ENCODE measurements at places on chromosomes 12 and 14.

GRCh38 chr12:48390026-48390425 is 39.3 kb upstream of the ZNF641 start:
- DNase-seq: no peak

DNA sequence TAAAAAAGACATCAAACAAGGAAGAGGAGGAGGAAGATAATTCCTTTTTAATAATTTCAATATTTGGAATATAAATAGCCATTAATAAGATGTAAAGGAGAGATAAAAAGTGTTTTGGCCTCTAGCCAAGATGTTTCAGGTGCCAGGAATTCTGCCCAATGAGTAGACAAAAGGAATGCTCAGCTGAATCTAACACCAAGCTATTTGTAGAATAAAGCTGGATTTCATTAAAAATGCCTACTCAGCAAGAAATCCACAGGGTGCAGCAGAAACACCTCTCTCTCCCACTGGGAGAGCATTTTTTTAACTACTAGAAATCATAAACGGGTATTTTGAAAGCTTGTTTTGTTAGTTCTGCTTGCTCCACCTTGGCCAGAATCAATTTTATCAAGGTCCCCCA is 4.1 kb upstream of the STAB2 start:
- no peak for DNase-seq

DNA sequence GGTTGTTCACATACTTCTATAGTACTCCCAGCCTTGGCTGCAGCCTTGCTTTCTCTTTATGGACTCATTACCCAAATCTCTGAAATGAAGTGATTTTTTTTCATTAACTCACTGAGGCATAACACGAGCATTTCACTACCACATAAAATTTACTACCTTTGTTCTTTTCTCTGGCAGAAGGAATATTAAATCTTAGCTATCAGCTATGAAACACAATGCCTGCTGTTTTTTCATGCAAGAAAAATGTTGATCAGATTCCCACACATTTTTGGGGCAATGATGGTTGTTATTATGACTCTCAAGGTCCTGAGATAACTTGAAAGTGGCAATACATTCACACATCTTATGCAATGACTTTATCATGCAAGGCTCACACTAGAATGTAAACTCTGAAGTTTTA is 225.3 kb upstream of the ATP2B1 start:
- no peak for DNase-seq

DNA sequence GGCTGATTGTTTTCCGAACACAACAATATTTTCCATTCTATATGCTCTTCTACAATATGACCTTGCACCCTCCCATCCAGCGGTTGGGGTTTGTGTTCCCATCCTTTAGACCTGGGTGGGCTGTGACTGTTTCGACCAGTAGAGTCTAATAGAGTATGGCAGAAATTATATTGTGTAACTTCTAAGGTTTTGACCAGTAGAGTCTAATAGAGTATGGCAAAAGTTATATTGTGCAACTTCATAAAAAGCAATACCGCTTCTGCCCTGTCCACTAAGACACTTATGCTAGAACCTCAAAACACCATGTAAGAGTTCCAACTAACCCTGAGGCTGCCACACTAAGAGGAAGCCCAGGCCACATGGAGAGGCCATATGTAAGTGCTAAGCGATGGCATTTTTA is 719.7 kb upstream of the TBX3 start:
- no peak for DNase-seq

DNA sequence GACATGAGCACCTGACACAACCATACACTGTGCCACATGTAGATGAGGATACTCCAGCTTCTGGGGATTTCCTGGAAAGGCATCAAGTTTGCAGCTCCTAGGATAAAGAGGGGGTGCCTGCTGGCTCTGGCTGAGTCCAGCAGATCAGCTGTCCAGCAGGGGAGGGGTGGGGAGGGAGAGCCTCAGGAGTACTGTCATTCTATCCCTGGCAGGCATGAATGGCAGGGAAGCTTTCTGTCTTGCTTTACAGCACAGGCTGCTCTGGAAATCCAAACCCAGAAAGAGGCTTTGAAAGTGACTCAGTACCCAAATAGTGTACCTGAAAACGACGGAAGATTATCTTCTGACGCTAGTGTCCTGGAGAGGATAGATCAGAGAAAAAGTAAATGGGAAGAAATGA is 32.2 kb downstream of the SLC8A3 start:
- no peak for DNase-seq

GRCh38 chr12:94806617-94807016 is 156.3 kb upstream of the TMCC3 start:
- DNase-seq: no peak

GRCh38 chr12:14681625-14682024 is 14.8 kb downstream of the GUCY2C start:
- no peak for DNase-seq

DNA sequence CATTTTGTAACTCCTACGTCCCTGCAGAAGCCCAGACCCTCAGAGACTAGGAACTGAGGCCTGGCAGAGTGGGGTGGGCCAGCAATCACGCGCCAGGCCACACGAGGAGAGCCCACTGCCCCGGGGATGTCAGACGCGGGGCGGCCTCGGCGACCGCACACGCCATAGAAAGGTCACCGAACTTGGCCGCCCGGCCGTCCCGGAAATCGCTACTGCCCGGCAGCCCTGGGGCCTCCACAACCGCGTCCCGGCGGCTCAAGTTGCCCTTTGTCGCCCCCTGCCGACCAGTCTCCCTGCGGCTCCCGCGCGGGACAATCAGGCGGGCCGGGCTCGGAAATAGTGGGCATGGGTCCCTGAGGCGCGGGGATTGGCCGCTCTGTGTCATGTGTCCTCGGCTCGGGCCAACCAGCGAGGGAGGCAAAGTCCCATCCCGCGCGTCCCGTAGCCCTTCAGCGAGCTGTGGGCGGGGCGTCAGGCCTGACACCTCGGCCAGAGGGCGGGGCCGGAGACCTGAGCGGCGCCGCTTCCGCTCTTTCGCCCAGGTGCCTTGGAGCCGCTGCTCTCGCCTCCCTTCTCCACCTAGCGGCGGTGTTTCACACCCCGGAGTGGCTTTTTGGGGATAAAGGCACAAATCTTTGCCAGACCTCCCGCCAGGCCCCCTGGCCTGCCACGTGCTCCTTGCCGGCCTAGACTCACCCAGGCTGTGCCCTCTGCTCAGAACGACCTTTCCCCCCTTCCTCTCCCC is 33.4 kb upstream of the DEGS2 start:
- DNase-seq: peak; percentile 98

DNA sequence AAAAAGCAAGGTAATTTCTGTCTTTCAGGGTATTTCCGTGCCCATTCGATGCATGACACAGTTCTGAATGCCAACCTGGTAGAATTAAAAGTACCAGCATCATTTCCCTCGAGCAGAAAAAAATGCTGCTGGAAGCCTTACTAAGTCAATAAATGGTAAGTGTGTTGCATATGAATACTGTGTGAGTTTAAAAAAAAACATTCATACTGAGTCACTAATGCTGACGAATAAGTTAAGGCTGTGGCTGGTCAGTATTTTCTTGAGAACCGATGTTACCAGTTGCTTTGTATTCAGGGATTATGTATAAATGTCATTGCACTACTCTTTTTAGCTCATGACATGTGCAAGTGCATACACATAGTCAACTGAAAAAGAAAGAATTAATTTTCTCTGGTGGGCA is 710.2 kb downstream of the TRHDE start:
- no peak for DNase-seq

DNA sequence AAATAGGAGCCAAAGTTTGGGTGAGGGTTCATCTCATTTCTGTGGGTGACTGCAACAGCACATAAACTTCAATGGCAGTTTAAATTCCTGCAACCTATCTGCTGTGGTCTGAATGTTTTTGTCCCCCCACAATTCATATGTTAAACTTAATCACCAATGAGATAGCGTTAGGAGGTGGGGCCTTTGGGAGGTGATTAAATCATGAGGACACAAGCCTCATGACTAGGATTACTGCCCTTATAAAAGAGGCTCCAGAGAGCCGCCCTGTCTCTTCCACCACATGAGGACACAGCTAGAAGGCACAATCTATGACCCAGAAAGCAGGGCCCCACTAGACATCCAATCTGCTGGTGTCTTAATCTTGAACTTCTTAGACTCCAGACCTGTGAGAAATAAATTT is 3.8 kb upstream of the CCDC91 start:
- DNase-seq: no peak

- peak; percentile 65 for DNase-seq
Observed at GRCh38 chr12:59595883-59596540, at the start of gene SLC16A7. Gene SLC16A7, plus strand, starts transcription at chr12:59596029. Its CDS starts 108,773 bp downstream, at chr12:59704802.

- no peak for DNase-seq
Observed at GRCh38 chr14:95395098-95395737, 75.5 kb upstream of the CLMN start.

- DNase-seq: no peak
Observed at GRCh38 chr12:116204785-116205184, 72.7 kb downstream of the MED13L start.

- DNase-seq: no peak
Observed at GRCh38 chr12:121214166-121214777, 4.3 kb downstream of the P2RX4 start.

DNA sequence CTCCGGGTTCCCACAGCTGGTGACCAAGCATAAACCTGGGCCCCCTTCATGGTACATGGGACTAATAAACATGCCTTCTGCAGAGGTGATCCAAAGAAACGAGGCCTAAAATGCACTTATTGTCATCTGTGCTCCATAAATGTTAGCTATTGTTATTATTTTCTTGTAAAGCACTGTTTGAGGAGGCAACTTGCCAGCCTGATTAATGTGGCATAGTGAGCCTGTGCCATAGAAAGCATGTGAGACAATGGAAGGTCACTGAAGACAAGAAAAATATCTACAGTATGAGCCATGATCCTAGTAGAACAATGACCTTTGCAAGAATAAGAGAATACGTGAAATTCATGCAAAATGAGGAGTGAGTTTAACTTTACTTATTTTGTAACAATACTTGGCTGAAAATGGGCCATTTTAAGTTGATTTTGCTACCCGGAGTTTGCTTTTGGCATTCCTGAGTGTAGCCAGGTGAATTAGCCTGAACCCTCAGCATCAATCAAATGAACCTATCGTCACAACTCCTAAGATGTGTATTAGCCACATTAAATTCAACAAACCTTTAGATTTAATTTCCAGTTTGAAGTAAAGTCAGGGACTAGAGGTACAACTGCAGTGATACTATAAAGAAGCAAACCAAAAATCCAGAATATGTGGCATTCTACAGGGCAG is 52.2 kb downstream of the CPM start:
- no peak for DNase-seq

- DNase-seq: no peak
Observed at GRCh38 chr12:26011099-26011498, 52.6 kb downstream of the RASSF8 start.

DNA sequence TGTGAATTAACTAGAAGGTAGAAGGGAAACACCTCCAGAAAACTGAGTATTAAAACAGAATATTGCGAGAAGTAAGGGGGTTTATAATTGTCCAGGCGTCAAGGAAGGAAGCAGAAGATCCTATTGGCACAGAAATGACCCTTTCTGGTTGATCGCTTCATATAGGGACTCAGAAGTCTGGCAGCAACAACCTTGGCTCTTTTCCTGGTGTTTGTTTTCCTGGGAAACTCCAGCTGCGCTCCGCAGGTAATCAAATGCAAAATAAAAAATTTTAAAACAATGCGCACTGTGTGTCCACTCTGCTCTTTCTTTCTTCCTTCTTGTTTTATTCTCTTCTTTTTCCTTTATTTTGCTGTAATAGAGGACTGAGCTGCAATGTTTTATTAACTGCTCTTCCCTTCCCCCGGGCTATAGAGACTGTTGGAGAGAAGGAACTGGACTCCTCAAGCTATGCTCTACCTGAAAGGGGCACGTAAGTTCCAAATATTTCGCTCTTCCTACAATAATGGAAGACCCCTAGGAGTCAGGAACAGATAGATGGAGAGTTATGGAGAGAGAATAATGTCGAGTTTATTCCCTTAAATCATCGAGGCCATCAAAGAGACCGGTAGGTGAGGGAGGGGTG is 737 bp downstream of the SPX start:
- no peak for DNase-seq

- DNase-seq: no peak
Observed at GRCh38 chr12:106064721-106065021, 74.1 kb downstream of the NUAK1 start.

DNA sequence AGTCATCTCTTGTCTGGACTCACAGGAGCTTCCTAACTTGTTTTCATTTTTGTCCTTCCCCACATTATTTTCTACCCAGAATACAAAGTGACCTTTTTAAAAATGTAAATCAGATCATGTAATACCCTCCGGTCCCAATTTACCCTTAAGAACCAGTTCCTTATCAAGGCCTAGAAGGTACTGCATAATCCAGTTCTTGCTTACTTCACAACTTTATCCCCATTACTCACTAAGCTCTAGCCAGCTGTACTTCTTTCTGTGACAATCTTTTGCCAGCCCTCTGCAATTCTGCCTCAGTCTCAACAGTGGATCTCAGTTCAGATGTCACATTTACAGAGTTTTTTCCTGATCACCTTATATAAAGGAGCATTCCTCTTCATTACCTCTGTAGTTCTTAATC is 11.6 kb downstream of the RAP1B start:
- DNase-seq: no peak

- no peak for DNase-seq
Observed at GRCh38 chr12:6038160-6038559, 86.3 kb downstream of the VWF start.

GRCh38 chr12:126219139-126219538 is 1153.9 kb downstream of the AACS start:
- no peak for DNase-seq

DNA sequence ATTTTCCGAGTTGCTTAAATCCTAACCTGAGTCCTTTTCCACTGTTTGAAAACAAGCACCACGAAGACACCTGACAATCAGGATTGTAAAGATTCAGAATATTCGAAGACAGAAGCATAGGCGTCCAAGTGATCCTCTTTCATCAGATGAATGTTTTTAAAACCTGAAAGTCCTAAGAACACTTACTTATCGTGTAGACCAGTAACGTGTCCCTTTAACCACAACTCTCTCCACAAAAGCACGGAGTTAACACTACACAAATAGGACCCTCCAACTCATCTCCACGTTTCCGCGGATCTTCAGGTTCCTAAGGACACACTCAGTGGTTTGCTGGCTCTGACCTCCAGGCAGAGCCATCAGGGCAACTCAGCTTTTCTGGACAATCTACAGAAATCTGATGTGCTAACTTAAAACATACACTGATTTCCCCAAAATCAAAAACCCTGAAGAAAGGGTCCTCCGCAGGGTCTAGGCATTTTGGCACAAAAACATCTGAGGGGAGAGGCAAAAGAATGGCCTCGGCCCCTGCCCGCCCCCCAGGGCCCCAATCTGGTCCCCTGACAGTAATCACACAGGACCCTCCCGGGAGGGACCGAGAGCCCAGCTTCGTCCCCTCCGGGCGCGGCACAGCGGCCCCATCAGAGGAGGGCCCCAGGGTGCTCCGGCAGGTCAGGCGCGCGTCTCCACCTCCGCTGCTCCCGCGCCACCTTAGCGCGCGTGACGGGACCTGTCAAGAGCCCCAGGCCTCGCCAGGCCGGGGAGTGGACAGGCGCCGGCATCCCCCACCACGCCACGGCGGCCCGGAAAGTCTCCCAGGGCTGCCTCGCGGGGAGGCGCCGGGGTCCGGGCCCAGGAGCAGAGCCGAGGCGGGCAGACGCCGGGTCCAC is 925 bp downstream of the DICER1 start:
- peak; percentile 8 for DNase-seq

DNA sequence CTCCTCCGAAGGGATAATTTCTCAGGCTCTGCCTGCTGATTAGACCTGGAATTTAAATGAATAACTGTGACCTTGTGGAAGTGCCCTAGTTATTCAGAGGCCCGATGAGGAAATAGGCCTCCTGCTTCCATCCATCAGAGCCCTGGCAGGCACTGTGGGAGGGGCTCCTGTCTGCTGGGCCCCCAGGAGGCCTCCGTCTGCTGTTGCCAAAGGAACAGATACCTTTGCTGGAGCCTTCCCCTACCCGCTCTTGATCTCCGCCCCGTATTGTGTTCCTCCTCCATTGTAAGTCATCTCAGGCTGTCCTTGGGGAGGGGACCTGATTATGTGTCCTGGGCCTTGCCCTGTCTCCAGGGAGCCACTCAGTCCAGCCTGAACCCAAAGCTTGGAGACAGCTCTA is 112.3 kb downstream of the NRXN3 start:
- DNase-seq: no peak
